ENCODE measurements at places on chromosomes 6 and 20.

GRCh38 chr6:41728073-41728936, 7.1 kb downstream of the TFEB start:
- DNase-seq = no peak

DNA sequence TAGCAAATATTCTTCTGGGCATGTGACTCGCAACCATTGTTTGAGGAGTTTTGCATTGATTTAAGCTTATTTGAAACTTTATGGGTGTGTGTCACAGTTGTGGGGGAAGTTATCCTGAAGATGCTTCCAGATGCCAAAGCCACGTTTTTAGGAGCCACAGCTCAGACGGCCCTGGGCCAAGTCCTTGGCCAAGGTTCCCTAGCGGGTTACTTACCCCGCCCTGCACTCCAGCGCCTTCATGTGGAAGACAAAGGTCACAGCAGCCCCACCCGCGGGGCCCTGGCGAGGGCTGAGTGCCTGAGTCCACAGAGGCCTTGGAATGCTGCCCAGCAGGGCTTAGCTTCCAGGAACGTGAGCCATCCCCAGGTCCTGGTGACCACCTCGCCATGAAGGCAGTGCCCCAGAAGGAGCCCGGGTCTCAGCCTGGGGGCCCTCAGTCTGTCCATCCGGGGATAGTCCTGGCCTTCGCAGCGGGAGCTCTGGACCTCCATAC, 308.3 kb downstream of the CDH4 start:
- DNase-seq = no peak

GRCh38 chr6:151057061-151057460, 182.7 kb upstream of the AKAP12 start:
- DNase-seq = no peak

- DNase-seq = no peak
These were observed 123.9 kb downstream of the MAFB start for GRCh38 chr20:40565001-40565681.

- no peak for DNase-seq
These were observed 266.1 kb upstream of the RNF24 start for GRCh38 chr20:4281258-4282055.

DNA sequence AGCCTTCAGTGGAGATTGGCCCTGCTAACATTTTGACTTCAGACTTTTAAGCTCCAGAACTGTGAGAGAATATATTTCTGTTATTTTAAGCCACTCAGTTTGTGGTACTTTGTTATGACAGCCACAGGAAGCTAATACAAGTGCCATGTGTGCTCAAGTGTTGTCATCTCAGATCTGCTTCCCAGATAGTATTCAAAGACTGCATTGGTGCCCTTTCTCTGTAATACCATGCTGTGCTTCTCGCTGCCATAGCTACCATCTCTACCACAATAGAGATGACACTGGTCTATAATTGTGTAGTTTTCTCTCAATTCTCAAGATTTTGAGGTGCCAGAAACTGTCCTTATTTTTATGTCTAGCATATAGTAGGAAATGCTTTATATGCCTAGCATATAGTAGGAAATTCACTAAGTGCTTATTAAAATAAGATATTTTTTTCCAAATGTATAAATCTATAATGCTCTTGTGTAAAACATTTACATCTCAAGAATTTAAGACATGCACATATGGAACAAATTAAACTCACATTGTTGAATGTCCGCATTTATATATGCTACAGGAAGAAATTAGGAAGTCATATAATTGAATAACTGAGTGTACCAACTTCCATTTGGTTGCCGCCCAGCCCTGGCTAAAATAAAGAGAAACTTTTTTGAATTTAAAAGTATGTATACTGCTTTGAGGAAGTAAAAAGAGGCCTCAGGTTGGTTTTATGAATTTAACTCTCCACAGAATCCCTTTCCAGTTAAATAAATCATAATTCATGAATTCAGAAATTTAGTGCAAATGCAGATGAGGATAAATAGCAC, 77.6 kb downstream of the TPBG start:
- DNase-seq = no peak

GRCh38 chr20:49385465-49385864, 97.0 kb downstream of the KCNB1 start:
- DNase-seq = peak; percentile 24

GRCh38 chr6:133130863-133131262, 110.3 kb upstream of the EYA4 start:
- no peak for DNase-seq

DNA sequence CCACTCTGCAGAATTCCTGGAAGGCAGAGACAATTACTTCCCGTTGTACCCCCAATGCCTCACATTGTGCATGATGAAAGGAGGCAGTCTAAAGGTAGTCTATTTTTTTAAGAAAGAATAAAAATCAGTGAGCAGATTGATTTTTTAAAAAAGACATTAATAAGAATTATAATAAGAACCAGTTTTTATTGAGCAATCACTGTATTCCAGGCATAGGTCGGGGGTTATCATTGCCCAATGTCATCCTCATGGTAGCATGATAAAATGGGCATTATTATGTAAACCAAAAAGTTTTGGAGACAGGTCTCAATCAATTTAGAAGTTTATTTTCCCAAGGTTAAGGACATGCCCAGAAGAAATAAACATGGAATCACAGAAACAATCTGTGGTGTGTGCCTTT, 14.0 kb upstream of the QKI start:
- DNase-seq = no peak

DNA sequence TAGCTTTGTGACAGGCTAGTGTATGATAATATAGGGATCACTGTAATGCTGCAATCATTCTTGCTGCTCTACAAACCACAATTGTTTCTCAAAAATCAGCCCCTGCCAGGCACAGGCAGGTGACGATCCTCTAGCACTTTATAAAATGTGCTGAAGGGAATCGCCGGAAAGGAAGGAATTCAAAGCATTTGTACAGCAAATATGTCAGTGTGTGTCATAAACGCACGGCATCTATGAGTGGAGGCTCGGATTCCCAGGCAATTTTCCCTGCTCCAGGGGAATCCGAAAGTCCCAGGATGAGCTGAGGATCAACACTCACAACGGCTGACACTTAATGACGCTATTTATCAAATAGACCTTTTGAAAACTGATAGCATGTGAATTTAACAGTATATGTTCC, 1.4 kb downstream of the PHACTR1 start:
- no peak for DNase-seq

DNA sequence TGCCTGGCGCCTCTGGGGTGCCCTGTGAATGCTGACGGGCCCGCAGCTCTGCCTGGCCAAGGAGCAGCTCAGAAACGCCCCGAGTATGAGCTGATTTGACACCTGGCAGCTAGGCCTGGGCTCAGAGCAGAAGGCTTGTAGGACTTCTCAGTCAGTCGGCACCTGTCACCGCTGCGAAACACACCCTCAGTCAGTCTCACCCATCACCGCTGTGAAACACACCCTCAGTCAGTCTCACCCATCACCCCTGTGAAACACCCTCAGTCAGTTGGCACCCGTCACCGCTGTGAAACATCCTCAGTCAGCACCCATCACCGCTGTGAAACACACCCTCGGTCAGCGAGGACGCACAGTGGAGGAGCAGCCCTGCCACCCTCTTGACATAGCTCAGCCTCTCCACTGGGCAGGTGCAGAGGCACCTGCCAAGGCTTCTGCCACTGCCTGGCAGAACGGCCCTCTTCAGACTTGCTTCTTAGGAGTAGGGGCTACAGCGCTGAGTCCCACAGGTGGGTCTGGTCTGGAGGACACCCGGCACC, 109.0 kb downstream of the PSMB1 start:
- DNase-seq = no peak

DNA sequence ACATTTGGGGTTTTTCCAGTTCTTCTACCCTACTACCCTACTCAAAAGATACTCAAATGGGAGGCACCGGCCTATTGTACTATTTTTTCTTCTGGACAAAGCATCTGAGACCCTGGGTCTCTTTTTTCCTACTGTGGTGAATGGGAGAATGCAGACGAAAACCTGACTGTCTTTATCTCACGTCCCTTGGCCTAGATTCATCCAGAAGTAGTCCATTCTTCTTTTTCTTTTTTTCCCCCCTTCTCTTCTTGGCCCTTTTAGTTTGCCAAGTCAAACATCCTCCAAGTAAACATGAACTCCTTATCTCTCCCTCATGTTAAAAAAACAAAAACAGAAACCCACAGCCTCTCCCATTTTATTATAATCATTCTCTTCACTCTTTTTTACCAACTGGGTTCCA, 8.7 kb upstream of the ILRUN start:
- no peak for DNase-seq

- DNase-seq = no peak
These were observed 72.8 kb upstream of the ECI2 start for GRCh38 chr6:4208158-4208557.

DNA sequence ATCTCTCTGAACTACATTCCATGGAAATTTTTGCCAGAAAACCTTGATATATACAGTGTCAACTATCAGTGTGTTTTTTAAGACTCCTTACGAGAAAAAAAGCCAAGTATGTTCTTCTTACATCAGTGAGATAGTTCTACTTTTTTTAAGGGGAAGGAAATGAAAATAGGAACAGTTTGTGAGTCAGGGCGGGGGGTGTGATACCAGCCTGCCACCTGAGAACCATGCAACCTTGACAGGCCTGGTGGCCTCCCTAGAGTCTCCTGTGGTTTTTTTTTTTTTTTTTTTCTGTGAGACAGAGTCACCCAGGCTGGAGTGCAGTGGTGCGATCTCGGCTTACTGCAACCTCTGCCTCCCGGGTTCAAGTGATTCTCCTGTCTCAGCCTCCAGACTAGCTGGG, 96.3 kb upstream of the GCM1 start:
- DNase-seq = peak; percentile 77

GRCh38 chr6:137216875-137217553, 2.2 kb downstream of the IFNGR1 start:
- no peak for DNase-seq

GRCh38 chr6:91781946-91782345, 1195.1 kb upstream of the MAP3K7 start:
- DNase-seq = no peak

- no peak for DNase-seq
These were observed 11.2 kb downstream of the FAM120B start for GRCh38 chr6:170317718-170318117.

- DNase-seq = no peak
These were observed 526.0 kb downstream of the UTRN start for GRCh38 chr6:144811140-144811539.

- DNase-seq = no peak
These were observed 522.8 kb upstream of the AGPAT4 start for GRCh38 chr6:161796681-161797080.

GRCh38 chr6:158758451-158758860, 60.7 kb downstream of the EZR start:
- DNase-seq = no peak

DNA sequence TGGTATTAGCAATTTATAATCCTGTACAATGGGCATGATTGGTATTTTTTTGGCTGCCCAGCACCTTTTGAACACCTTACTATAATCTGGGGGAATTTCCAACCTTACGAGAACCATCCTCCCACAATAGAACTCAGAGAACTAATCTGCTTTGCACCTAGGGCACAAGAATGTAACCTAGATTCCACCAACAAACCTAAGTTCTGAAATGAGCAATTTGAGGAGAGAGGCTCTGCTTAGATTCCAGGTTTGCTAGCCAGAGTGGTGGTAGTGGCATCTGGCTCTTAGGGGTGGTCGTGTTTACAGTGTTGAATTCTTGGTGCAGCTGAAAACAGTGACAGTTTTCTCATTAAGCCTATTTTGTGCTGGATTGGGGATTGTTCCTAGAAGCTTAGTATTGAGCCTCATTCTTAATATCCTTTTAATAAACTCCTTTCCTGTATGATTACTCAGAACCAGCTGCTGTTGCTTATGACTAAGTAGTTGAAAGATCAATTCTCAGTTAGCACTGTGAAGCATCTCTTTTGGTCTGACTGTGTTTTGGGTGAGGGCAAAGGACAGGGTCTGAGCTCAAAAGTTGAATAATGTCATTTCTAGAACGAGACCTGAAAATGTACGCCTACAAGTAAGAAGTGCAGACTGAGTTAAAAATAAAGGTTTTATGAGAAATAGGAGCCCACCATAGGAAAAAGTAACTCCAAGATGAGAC, 385.6 kb downstream of the CDKAL1 start:
- DNase-seq = no peak

GRCh38 chr6:35192301-35192860, 21.4 kb upstream of the SCUBE3 start:
- no peak for DNase-seq

DNA sequence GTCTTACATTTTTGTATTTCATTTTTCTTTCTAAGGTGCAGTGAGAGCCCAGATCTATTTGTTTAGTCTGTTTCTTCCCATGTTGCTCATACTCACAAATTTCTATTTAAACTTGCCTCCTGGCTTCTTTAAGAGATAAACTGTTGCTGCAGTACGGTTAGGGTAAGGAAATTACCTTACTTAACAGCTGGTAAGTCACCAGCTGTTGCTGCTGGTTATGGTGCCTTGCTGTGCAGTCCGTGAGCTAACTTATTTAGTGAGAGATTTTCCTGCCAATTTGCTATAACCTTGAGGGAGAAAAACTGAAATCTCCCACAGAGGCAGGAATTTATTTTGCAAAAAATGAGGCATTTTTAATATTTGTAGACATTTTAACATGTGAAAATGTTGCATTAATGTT, 261.0 kb downstream of the UST start:
- no peak for DNase-seq

- DNase-seq = no peak
These were observed 23.8 kb upstream of the HELZ2 start for GRCh38 chr20:63597651-63598478.

GRCh38 chr6:87181903-87182302, 26.5 kb downstream of the ZNF292 start:
- no peak for DNase-seq
